ENCODE measurements at places on chromosomes 6 and 20.

GRCh38 chr6:77466055-77466450 lies 2.8 kb upstream of the HTR1B start:
- DNase-seq, result peak; percentile 44

DNA sequence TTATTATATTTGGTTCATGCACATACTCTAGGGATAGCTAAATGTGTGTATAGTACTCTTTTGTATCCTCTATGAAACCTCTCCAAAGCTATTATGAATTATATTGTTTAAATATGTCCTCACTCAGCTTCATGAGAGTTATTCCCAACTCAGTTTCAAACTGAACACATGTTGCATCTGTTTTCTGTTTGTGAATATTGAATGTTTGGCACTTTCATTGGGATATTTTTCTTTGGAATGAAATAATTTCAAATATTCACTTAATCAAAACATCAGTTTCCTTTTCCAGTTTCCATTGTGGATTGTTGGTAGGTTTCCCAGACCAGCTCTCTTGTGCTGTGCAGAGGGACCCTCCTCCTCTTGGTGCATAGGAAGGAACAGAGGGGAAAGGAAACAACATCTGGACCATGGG lies 46.6 kb downstream of the HDAC2 start:
- no peak for DNase-seq

GRCh38 chr6:15608396-15608795 lies 54.4 kb downstream of the DTNBP1 start:
- no peak for DNase-seq

GRCh38 chr6:17269840-17270239 lies 11.3 kb upstream of the RBM24 start:
- no peak for DNase-seq

DNA sequence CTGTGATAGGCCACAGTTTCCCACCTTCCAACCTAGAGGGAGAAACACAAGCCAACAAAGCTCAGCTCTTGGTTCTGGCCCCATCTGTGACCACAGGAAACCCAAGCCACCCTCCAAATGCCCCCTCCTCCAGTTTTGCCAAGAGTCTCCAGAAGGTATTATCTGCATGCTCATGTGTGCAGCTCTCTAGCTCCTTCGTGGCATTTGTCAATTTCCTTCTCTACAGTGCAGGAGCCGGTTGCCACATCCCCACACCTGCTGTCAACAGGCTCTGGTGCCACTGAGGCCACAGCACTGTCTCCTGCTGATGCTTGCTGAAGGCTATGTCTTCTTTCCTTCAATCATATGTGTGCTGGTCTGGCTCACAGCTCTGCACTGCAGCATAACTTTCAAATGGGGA lies 177.2 kb downstream of the CLIC5 start:
- DNase-seq, result no peak

Measured in activated T-cell treated with anti-CD3 and anti-CD28 coated beads, Interleukin-2, amount 50 U/mL, for 72 hours (primary cell).